ENCODE measurements at places on chromosomes 5 and 9.

DNA sequence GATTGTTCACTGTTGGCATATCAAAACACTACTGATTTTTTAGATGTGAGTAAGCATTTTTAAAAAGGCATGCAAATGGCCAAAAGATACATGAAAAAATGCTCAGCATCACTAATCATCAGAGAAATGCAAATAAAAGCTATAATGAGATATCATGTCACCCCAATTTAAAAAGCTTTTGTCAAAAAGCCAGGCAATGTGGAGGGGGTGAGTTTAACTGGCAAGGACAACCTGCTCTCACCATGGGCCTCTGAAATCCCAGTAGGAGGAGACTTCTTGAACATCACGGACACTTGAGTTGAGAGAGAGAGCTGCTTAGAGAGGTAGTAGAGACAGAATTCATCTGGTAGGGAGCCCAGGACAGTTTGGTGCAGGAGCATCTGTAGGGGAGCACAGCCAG lies 347.1 kb upstream of the MPDZ start:
- no peak for DNase-seq

- DNase-seq: no peak
Measured at GRCh38 chr5:107463731-107464130, 207.0 kb downstream of the EFNA5 start.

DNA sequence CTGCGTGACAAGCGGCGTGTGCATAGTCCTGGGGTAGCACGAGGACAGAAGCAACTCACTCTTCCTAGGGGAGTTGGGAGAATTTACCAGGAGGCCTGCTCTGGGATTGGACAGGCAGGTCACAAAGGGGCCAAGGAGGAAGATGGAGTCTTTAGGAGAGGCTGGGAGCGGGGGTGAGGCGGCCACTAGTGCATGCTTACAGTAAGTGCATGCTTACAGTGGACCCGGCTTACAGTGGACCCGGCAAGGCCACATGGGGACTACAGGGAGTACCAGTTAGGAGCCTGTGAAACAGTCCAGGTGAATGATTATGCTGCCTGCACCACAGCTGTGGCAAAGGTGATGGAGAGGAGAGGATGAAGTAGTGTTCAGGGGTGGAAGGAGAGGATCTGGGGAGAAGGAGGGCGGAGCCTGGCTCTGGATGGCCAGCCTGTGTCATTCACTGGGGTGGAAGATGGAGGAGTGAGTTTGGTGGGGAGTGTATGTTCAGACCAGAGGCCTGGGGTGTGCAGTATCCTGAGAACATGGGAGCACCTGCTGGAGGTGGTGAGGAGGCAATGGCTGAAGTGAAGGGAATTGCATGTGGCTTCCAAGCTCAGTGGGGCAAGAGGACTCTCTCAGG lies 78.7 kb downstream of the CRB2 start:
- DNase-seq: no peak

GRCh38 chr9:131961496-131961880 lies 118.2 kb downstream of the MED27 start:
- no peak for DNase-seq

GRCh38 chr5:40682154-40683017 lies 2.7 kb downstream of the PTGER4 start:
- DNase-seq: no peak
